ENCODE measurements at places on chromosomes 2 and 18.

GRCh38 chr2:236568922-236569572, 578 bp upstream of the ACKR3 start:
- no peak for DNase-seq

- DNase-seq, result no peak
Observed at GRCh38 chr2:144836635-144837350, 316.9 kb upstream of the ZEB2 start.

DNA sequence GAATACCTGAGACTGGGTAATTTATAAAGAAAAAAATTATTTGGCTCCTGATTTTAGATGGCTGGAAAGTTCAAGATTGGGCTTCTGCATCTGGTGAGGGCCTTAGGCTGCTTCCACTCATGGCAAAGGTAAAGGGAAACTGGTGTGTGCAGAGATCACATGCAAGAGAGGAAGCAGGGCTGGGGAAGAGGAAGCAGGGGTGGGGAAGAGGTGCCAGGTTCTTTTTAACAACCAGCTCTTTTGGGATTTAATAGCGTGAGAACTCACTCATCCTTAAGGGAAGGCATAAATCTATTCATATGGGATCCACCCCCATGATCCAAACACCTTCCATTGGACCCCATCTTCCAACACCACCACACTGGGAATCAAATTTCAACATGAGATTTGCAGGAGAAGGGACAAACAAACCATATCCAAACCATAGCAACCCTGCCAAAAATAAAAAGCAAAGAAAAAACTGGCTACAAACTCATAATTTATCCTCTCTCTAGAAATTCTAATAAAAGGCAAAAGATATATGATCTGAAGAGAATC, 30.4 kb downstream of the PRKRA start:
- no peak for DNase-seq

DNA sequence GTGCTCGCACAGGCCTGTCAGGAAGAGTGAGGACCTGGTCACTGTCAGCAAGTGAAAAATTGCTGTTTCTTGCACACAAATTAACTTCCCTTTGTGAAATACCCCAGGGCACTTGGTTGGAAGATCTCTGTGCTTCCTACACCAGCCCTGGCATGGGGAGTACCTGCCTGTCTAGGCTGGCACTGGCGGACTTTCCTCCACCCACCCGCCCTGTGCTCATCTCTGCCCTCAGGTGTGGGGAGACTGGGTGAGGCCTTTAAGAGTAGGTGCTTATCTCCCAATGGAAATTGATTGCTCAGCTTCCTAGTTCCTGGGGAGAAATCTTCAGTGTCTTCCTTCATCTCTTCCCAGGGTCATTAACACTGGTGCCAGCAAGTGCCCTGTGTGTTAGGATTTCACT, 42.1 kb downstream of the IMPA2 start:
- no peak for DNase-seq
